Stimulated activated CD4-positive, alpha-beta T cell treated with anti-CD3 and anti-CD28 coated beads, TNF-alpha, amount 100 ng/mL, for 1 hour (primary cell): ENCODE measurements at places on chromosomes 12 and 14.

DNA sequence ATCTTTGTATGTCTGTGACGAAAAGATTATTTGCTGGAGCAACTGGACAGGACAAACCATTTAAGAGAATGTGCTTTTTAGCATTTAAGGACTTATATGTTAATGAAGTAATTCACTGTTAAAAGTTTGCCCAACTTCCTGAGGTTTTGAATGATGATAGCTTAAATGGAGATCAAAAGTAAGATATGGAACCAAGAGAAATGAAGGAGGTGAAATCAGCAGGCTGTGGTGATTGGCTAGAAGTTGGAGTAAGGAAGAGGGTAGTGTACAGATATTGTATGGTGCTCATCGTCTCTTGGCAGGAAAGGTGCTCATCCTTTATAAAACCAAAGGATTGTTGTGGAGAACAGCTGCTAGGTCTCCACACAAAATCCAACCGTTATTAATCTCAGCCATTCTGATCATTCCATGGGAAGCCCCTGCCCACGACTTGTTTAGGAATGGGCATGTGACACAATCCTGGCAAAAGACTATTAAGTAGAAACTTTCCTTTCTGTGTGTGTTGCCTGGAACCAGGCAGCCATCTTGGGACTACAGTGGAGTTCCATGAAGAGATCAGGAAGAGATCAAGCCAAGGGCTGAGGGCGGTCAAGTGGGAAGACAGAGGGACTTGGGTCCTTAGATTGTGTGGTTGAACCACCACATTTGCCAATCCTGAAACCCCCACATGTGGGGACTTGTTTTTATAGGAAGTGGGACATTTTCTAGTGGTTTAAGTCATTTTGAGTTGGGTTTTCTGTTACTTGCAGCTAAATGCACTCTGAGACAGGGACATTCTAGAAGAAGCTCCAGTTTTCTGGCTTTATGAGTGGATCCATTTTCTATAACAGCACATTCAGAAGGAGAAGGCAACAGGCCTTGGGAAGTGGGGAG is 56.8 kb upstream of the CHST11 start:
- DNase-seq: no peak

GRCh38 chr14:95040708-95041476 is 116.4 kb downstream of the DICER1 start:
- no peak for DNase-seq

DNA sequence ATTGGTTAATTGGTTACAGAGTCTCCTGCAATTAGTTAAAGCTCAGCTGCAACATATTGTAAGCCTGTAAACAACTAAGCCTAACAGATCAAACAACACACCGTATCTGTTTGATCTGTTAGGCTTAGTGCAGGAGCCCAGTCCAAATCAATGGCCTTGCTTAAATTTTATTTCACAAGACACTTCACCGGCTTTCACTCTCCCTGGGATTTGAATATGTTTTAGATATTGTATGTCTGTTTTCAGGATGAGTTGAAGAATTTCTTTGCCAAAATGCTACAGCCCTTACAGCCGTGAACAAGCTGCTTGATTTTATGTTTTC is 5.5 kb upstream of the RNASE1 start:
- DNase-seq: no peak

DNA sequence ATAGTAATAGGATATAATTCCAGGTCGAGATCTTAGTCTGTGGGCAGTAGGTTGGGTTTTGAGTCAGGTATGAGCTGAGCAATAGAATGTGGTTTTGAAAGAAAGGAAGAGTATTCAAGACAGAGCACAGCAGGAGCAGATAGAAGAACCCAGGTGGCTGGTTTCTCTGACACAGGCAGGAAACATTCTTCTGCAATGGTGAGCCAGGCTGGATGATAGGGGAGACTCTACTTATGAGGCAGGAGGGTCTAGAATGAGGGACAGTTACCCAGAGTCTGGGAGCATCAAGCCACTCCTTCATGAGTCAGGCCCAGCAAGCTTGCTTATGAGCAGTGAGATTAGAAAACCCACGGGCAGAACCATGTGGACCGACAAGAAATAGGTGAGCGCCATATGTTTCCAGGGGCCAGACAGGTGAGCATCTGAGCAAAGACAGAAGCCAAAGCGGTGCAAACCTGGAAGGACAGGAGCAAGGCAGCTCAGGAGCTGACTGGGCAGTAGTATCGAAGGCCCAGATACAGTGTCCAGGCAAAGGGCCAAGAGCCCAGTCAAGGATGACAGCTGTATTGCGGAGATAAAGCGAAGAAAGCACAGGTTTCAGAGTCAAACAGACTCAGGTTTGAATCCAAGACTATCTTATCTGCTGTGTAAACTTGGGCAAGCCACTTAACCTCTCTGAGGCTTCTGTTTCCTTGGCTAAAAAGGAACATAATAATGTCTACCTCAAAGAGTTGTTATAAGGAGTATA is 22.5 kb upstream of the PCNX1 start:
- DNase-seq: no peak

- no peak for DNase-seq
These were observed 60.7 kb upstream of the GZMB start for GRCh38 chr14:24694680-24695079.

DNA sequence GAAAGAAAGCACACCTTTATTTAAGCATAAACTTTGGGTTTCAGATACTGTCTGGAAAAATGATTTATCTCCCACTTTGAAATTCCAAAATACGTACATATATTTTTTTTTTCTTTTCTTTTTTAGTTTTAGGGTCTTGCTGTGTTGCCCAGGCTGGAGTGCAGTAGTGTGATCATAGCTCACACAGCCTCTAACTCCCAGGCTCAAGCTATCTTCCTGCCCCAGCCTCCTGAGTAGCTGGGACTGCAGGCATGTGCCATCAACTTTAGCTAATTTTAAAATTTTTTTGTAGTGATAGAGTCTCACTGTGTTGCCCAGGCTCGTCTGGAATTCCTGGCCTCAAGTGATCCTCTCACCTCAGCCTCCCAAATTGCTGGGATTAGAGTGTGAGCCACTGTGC is 45.9 kb upstream of the PAPLN start:
- no peak for DNase-seq

DNA sequence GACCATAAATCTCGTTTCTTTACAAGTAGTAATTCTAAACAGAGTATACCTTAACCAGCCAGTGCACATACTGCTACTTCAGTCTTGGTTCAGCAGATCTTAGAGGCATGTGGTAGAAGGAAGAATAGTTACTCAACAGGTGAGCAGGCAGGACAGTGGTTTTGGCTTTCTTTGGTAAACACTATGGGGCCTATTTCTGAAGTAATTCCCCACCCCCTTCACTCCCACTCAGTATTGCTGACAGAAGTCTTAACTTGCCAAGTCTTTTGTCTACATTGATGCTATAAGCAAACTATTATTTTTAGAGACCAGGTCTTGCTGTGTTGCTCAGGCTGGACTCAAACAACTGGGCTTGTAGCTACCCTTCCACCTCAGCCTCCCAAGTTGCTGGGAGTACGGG is 68.5 kb downstream of the FBXO34 start:
- DNase-seq: no peak

DNA sequence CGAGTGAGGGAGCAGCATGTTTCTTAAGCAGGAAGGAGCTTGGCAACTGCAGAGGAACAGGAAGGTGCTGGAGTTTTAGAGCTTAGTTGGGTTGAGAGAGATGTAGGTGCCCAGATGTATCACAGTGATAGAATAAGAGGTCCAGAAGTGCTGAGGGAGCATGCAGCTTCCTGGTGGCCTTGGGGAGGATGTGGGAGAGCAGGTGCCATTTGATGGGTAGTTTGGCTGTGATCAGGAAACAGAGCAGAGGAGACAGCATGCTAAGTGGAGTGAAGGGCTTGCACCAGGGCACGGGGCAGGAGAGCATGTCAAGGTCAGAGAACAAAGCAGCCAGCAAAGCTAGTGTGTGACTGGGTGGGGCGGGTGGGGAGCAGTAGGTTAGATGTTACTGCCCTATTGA is 74.8 kb downstream of the PAPOLA start:
- no peak for DNase-seq

- no peak for DNase-seq
These were observed 357.4 kb downstream of the ATP23 start for GRCh38 chr12:58298803-58299202.

DNA sequence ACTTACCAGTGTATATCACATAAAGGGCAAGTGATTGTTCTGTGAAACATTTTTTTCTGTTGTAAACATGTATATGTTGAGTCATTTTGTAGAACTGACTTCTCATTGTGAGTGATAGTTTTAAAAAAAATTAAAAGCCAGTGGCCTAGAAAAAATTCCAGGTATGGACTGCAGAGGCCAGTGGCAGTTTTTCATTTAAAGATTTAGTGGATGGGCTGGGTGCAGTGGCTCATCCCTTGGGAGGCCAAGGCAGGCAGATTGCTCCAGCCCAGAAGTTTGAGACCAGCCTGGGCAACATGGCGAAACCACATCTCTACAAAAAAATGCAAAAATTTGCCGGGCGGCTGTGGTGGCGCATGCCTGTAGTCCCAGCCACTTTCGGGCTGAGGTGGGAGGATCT is 84.7 kb upstream of the MDM1 start:
- DNase-seq: no peak

GRCh38 chr12:91397866-91398532 is 215.4 kb upstream of the DCN start:
- no peak for DNase-seq

GRCh38 chr12:126545411-126545810 is 1480.2 kb downstream of the AACS start:
- DNase-seq: no peak

- DNase-seq: no peak
These were observed 124.0 kb downstream of the PDE3A start for GRCh38 chr12:20492251-20492760.

GRCh38 chr12:100437038-100437841 is 36.4 kb upstream of the NR1H4 start:
- DNase-seq: no peak

- no peak for DNase-seq
These were observed 280.3 kb downstream of the KSR2 start for GRCh38 chr12:117688446-117688845.

- no peak for DNase-seq
These were observed at the start of gene SCNN1A for GRCh38 chr12:6375269-6376078. Gene SCNN1A (minus strand): TSS chr12:6375563. CDS start chr12:6374783, 780 bp downstream.

- no peak for DNase-seq
These were observed 228.3 kb downstream of the SLC41A2 start for GRCh38 chr12:104729610-104730446.

DNA sequence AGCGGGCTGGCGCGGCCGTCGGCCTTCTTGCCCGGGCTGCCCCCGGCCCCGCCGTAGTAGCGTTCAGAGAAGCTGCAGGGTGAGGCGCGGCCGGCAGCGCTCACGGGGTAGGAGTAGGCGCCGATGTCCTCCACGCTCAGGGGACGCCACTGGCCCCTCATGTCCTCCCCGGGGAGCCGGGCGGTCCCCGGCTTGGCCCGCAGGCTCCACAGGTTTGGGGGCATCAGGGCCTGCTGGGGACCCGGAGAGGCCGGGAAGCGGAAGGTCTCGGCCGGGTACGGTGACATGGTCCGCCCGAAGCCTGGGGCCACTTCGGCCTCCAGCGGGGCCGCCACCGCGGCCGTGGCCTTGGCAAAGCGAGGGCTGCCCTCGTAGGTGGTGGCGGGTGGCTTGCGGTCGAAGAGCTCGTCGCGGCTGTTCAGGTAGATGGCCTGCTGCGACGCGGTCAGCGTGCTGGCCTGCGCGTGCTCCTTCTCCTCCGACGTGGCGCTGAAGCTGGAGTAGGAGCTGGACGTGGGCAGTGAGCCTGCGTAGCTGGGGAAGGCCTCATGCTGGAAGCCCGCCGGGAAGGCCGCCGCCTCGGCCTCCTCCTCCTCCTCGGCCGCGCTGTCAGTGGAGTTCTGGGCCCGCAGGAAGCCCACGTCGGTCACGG is 48.7 kb downstream of the BEGAIN start:
- DNase-seq: no peak

GRCh38 chr12:93790472-93791152 is 113.4 kb downstream of the CRADD start:
- no peak for DNase-seq

- DNase-seq: no peak
These were observed 34.9 kb downstream of the PPHLN1 start for GRCh38 chr12:42360747-42361403.

GRCh38 chr12:39467432-39467870 is 24.5 kb upstream of the KIF21A start:
- no peak for DNase-seq

DNA sequence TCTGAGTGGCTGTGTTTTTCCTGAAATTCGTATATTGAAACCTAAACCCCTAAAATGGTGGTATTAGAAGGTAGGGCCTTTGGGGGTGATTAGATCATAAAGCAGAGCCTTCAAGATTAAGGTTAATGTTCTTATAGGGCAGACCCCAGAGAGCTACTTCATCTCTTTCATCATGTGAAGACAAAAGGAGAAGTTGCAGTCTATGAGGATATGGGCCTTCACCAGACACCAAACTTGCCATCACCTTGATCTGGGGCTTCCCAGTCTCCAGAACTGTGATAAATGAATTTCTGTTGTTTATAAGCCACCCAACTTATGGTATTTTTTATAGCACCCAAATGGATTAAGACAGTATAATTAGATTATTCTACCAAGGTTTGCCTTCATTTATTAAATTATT is 275.0 kb upstream of the ATP2B1 start:
- DNase-seq: no peak

DNA sequence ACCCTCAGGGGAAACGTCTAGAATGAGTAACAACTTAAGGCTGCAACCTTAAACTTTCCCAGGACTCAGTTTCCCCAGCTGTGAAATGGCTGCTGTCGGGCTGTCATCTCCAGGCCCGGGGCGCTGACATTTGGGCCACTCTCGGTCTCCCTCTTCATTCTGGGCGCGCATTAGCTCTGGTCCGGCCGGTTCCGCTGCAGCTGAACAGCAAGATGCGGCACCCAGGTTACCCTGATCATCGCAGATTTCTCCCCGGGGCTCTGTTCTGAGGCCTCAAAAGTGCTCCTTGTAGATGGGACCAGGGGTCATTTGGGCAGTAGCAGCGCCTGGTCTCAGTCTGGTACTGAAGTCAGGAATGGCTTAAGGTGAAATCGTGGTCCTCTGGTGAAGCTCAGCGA is 890 bp upstream of the BCL7A start:
- DNase-seq: no peak

DNA sequence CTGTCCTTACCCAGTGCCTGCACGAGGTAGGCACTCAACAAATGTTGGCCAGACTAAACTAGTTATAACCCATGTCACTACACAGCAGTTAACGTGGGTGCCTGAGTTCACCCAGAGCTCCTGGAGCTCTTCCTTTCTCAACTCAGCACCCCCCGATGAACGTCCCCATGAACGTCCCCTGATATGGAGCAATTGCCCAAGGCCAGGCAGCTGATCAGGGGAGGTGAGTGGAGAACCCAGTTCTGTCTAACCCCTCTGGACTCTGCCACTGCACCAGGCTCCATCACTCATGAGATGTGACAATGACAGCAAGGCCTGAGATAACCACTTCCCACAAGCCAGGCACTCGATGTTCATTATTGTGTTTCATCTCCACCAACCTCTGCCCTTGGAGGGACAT is 199.0 kb downstream of the BCL11B start:
- no peak for DNase-seq

- no peak for DNase-seq
These were observed 347.2 kb downstream of the CCDC91 start for GRCh38 chr12:28537474-28537873.

GRCh38 chr14:73462048-73462715 is 3.8 kb upstream of the NUMB start:
- DNase-seq: no peak

- DNase-seq: peak; percentile 28
These were observed 17.5 kb downstream of the RAD51B start for GRCh38 chr14:67837011-67837624.
